GM12878 (cell line): ENCODE measurements at places on chromosomes 5 and 9. TPM values are rescaled to one million over a fixed set of nuclear protein-coding genes. Genes with fewer than 3 reads are reported as not detected.

DNA sequence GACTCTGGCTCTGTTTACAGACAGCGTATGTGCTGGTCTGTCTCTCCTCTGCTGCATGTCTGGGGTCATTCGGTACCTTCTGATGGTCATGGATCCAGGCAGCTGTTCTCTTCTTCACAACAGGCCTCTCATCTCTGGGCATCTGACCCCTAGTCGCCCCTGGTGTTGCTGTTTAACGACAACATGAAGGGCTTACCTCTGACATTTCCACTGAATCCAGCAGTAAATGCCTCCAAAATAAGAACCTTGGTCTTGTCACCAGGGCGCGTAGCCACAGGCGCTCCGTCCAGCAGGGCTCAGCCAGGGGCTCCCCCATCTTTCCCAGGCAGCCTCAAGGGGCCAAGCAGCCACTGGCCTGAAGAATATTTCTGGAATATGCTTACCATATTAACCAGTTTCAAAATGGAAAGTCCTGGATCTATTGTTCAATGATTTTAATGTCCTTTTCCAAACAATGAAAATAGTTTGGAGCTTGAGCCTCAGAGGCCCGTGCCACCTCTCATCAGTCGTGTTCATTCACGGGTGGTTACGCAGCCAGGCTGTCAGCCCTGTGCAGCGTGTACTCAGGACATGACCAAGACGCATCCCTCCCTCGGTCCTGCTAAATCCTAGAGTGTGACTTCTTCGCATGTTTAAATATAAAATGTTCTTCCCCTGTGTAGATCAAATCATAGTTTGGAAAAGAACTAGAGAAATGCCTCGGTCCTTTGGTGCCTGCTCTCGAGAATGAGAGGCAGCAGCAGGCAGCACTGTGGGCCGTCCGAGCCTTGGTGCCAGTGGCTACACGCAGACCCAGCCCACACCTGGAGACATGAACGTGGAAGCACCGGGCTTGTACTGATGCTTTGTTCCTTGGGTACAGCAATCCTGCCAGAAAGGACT lies 30.1 kb upstream of the LRRC14B start:
- no peak overlapping the region for H3K4me3 ChIP-seq
- H3K27me3 ChIP-seq = no peaks in the 10 kb centered on the region
- no peaks in the 10 kb centered on the region for H3K36me3 ChIP-seq
- H3K4me1 ChIP-seq = no peaks in the 10 kb centered on the region

GRCh38 chr9:80787636-80788035 lies 901.7 kb downstream of the TLE1 start:
- no peak for DNase-seq
- H3K27ac ChIP-seq = no peak overlapping the region
- H3K27me3 ChIP-seq = no peaks in the 10 kb centered on the region
- H3K4me1 ChIP-seq = no peaks in the 10 kb centered on the region
- H3K36me3 ChIP-seq = no peaks in the 10 kb centered on the region

DNA sequence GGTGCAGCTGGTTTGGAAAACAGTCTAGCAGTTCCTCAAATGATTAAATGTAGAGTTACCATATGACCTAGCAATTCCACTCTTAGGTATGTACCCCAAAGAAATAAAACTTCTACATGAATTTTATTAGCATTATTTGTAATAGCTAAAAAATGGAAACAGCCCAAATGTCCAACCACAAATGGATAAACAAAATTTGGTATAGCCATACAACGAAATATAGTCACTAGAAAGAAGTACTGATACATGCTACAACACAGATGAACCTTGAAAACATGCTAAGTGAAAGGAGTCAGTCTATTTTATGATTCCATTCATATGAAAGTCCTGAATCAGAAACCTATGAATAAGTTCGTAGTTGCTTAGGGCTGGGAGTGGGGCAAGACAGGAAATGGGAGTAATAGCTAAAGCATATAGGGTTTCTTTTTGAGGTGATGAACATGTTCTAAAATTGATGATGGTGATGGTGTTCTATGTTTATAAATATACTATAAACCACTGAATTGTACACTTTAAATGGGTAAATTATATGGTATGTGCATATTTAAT lies 6.3 kb downstream of the GDF9 start:
- H3K4me1 ChIP-seq = no peaks in the 10 kb centered on the region
- H3K27ac ChIP-seq = no peak overlapping the region
- H3K4me3 ChIP-seq = no peak overlapping the region
- no peak for DNase-seq
- no peaks in the 10 kb centered on the region for H3K36me3 ChIP-seq
- H3K27me3 ChIP-seq = no peaks in the 10 kb centered on the region

GRCh38 chr5:133468596-133468995 lies 143.7 kb downstream of the FSTL4 start:
- no peaks in the 10 kb centered on the region for H3K36me3 ChIP-seq
- no peak for DNase-seq
- H3K4me1 ChIP-seq = no peaks in the 10 kb centered on the region
- H3K27me3 ChIP-seq = no peaks in the 10 kb centered on the region
- no peak overlapping the region for H3K27ac ChIP-seq
- no peak overlapping the region for H3K4me3 ChIP-seq

DNA sequence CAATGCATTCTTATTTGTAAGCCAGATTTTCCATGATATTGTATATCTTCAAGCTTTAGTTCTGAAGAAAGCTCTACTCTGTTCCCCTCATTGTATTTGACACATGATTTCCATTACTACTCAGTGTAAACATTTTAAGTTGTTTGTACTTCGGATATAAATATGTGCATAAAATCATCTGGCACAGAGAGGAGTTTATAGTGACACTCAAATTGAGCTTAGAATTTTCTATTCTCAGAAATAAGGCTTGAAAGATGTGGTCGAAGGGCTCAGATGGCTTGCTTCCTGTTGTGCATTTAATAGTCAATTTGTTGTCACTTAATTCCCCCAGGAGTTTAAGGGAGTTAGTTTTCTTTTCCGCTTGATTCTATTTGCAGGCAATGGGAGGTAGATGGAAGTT lies 88.8 kb downstream of the PPIC start:
- no peaks in the 10 kb centered on the region for H3K27me3 ChIP-seq
- no peak for DNase-seq
- no peaks in the 10 kb centered on the region for H3K36me3 ChIP-seq
- H3K4me3 ChIP-seq = no peak overlapping the region

- no peaks in the 10 kb centered on the region for H3K36me3 ChIP-seq
- DNase-seq = no peak
- H3K4me1 ChIP-seq = no peaks in the 10 kb centered on the region
- H3K4me3 ChIP-seq = no peak overlapping the region
These were observed 33.7 kb downstream of the CENPP start for GRCh38 chr9:92359394-92359995.

GRCh38 chr5:2738700-2739359 lies 12.6 kb downstream of the IRX2 start:
- H3K36me3 ChIP-seq = no peaks in the 10 kb centered on the region
- no peaks in the 10 kb centered on the region for H3K4me1 ChIP-seq
- no peak overlapping the region for H3K4me3 ChIP-seq
- H3K27ac ChIP-seq = no peak overlapping the region
- DNase-seq = no peak

- no peaks in the 10 kb centered on the region for H3K36me3 ChIP-seq
- H3K27ac ChIP-seq = no peak overlapping the region
- H3K27me3 ChIP-seq = no peaks in the 10 kb centered on the region
- no peaks in the 10 kb centered on the region for H3K4me1 ChIP-seq
- H3K4me3 ChIP-seq = no peak overlapping the region
- no peak for DNase-seq
These were observed 37.2 kb downstream of the RXRA start for GRCh38 chr9:134363450-134363849.

Gene TMEM215
- not detected in 2 replicates for total RNA-seq

DNA sequence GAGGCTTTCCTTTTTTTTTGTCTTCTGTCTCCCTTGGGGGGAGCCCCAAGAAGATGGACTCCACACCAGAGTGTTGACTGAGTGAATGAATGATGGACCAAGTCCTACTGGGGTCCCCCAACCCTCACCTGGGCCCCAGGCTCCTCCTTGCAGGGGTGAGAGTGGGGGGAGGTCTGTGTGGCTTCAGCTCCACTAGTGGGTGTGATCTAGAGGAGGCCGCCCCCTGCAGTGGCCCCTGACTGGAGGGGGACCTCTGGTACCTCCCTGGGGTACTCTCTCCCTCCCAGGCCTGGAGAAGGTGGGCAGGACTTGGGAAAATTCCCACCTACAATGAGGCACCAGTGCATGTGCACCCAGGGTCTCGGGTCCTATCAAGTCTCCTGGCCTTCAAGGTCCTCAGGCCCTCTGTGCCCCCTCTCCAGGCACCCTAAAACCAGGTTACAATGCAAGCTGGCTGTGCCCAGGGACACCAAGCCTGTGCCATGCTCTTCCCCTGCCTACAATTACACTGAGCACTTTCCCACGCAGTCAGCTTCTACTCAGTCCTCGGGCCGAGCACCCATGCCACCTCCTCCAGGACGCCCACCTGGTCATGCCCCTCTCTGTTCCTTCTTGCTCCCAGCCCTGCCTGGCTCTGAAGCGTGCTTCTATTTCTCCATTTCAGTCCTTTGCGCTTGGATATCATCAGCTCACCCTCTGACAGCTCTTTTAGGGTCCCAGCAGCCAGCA lies 117.2 kb upstream of the PHYKPL start:
- no peaks in the 10 kb centered on the region for H3K4me1 ChIP-seq
- H3K4me3 ChIP-seq = no peak overlapping the region
- H3K27ac ChIP-seq = no peak overlapping the region
- no peak for DNase-seq

- no peaks in the 10 kb centered on the region for H3K36me3 ChIP-seq
- H3K27me3 ChIP-seq = no peaks in the 10 kb centered on the region
- no peak overlapping the region for H3K27ac ChIP-seq
These were observed 98.3 kb upstream of the PRRC1 start for GRCh38 chr5:127418974-127419682.

GRCh38 chr9:84137968-84138367 lies 157.4 kb downstream of the RMI1 start:
- H3K27me3 ChIP-seq = no peaks in the 10 kb centered on the region; the same call in none of the 2 replicates
- no peaks in the 10 kb centered on the region for H3K36me3 ChIP-seq
- DNase-seq = no peak

Gene SLC35A4
- 133 and 134 TPM in 2 replicates for total RNA-seq

Gene IRX2
- not detected in 2 replicates for total RNA-seq

DNA sequence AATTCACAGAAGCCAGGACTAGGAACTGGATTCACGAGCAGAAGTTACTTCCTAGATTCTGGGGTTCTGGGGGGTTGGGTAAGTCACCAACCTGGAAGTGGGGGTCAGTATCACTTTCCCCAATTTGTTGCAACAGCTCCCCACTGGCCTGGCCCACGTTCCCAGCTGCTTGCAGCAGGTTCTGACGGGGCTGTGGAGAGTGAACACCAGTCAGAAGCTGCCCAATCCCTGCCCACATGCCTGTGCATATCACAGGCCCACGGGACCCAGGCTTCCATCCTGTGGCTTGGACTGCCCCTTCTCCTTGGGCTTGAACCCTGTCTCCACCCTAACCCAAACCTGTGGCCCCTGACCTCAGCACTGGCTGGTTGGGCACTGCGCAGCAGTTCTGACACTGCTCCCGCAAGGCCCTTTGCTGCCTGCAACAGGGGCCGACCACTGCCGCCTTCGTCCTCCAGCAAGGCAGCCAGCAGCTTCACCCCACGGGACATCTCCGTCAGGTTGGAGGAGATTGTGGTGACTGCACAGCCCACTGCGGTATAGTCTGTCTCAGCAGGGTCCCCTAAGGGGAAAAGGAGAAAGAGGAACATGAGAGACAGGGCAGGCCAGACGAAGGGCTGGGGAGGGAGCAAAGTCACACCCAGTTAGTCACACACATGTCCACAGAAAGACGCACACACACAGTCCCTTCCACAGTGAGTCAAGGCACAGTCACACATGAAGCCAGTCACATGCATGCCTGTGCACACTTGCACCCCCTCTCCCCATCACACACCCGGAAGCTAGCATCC lies 13.1 kb downstream of the TLN1 start:
- H3K36me3 ChIP-seq = peaks cover 61% of the 10 kb centered on the region
- no peaks in the 10 kb centered on the region for H3K4me1 ChIP-seq
- H3K4me3 ChIP-seq = no peak overlapping the region

DNA sequence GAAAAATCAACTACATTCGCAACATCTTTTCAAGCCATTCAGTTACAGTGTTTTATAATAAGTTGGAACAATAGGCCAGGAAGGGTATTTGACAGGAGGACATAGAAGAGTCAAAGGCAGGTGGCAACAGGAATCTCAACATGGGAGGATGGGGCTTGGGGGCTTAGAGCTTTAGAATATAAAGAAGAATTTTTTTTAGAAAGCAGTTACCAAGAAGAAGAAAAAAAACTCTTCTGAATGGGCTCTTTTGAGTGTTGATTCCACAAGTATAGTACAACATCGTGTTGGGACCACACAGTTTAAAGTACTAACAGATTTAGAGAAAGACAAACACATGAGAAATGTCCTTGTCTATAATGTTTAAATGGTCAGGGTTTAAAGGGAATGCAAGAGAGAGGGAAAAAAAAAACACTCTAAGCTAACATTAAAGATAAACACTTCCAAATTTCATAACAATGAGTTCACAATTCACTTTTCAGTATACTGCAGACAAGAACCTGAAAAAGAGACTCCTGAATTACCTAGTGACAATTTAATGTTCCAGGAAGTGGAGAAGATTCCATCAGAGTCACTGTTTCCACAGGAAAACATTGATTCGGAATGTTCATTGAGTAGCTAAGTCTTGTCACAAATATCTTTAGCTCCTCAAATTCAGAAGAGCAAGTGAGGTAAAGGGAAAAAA lies 282.3 kb downstream of the DEPDC1B start:
- H3K36me3 ChIP-seq = no peaks in the 10 kb centered on the region
- H3K4me3 ChIP-seq = no peak overlapping the region
- no peaks in the 10 kb centered on the region for H3K27me3 ChIP-seq
- no peak overlapping the region for H3K27ac ChIP-seq

GRCh38 chr5:114312658-114313057 lies 49.2 kb upstream of the KCNN2 start:
- no peaks in the 10 kb centered on the region for H3K36me3 ChIP-seq
- H3K27me3 ChIP-seq = no peaks in the 10 kb centered on the region
- DNase-seq = no peak
- H3K27ac ChIP-seq = no peak overlapping the region
- H3K4me1 ChIP-seq = no peaks in the 10 kb centered on the region

- H3K4me3 ChIP-seq = no peak overlapping the region
- peaks cover 22% of the 10 kb centered on the region; the same call in 1 of the 2 replicates for H3K36me3 ChIP-seq
- H3K27ac ChIP-seq = no peak overlapping the region; the same call in 1 of the 2 replicates
- no peaks in the 10 kb centered on the region for H3K27me3 ChIP-seq
- H3K4me1 ChIP-seq = peaks cover 8% of the 10 kb centered on the region
These were observed 28.7 kb downstream of the LCP2 start for GRCh38 chr5:170268884-170269283.

- no peaks in the 10 kb centered on the region for H3K27me3 ChIP-seq
- DNase-seq = no peak
- no peaks in the 10 kb centered on the region for H3K4me1 ChIP-seq
- no peak overlapping the region for H3K27ac ChIP-seq
- H3K4me3 ChIP-seq = no peak overlapping the region
These were observed 26.0 kb downstream of the ADAMTSL1 start for GRCh38 chr9:18499980-18500379.

- H3K4me1 ChIP-seq = no peaks in the 10 kb centered on the region
- no peak overlapping the region for H3K27ac ChIP-seq
- DNase-seq = no peak
- no peaks in the 10 kb centered on the region for H3K27me3 ChIP-seq
These were observed 673.0 kb downstream of the ELAVL2 start for GRCh38 chr9:23153058-23153457.
